ENCODE measurements at places on chromosomes 1 and 21.
A peak's percentile ranks its signal among the peaks of the same experiment; 100 is the strongest.

DNA sequence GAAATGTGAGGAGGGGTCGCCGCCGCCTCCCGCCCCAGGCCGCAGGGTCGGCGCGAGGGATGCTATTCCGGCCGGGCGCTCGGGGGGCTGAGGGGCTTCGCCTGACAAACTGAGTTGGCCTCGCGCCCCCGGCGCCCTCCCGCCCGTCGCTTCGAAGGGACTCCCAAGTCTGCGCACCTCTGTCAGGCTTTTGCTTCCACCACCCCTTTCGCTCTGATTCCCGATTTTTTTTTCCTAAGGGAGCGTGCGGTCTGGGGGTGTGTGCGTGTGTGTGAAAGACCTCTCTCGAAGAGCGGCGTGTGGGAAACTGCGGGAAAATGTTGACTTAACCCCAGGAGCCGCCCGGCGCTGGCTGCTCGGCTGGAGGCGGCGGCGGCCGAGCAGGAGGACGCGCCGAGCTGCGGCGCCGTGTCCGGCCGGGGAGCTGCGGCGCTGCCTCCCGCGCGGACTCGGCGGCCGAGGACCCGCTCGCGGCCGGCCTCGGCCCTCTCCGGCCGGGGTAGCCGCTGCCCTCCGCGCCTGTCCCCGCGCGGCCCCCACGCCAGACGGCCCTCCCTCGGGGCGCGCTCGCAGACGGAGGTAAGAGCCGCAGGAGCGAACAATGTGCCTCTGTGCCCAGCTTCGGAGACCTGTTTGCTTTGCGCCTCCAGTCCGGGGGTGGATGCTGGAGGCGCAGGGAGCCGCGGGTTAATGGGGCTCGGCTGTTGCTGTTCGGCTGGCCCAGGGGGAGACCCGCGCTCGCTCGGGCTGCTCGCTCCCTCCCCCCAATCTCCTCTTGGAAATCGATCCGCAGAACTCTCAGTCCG is 1.1 kb downstream of the ADGRL2 start:
- DNase-seq, result no peak

DNA sequence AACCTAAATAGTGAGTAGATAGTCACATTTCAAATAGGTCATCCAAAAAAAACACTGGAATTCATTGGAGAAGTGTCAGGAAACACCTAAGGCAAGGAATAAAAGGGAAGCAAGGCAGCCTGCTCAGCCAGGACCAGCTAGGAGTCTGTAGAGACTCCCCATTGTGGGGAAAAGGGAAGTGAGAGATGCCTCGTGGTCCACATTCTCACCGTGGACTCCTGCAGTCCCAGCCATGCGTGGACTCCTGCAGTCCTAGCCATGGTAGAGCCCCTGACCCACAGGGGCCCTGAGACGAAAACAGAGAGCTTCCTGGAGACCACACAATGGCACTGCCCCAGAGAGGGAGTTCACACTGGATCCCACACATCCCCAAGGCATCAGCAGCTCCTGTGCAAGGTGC is 97.5 kb downstream of the LRIG2 start:
- DNase-seq, result no peak

DNA sequence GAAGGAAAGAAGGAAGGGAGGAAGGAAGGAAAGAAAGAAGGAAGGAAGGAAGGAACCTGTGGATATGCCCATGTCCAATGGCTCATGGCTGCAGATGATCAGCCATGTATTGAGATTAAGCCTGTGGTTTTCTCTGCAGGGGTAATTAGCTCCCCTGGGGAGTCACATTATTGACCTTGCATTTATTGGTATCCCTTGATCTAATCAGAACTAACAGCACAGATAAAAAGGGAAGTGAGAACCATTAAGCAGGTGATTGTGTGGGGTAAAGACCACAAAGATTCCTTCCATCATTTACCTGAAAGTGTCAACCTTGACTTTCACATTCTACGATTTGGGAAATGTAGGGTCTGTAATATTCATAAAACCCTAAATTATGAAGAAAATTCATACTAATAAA is 390.7 kb downstream of the BRINP2 start:
- no peak for DNase-seq

DNA sequence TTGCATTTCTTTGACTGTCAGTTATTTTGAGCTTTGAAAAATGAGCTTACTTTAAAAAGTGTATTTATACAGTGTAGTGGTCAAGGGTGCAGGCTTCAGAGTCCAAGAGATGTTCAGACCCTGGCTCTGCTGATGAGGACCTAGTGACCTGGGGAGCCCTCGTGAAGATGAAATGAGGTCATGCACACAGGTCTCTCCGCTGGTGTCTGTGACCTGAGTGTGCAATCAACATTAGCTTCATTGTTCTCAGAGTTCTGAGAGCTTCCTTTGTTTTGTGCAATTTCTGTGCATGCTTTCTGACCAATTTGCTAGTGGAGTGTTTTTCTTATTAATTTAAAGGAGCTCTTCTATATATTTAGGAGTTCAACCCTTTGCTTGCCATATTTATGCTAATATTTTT is 71.3 kb downstream of the RIPK4 start:
- DNase-seq, result no peak

GRCh38 chr1:91650764-91651163 is 150.1 kb downstream of the CDC7 start:
- DNase-seq, result no peak

GRCh38 chr21:44024257-44024656 is 12.1 kb downstream of the TRAPPC10 start:
- no peak for DNase-seq

GRCh38 chr1:246297279-246298265 is 209.5 kb downstream of the SMYD3 start:
- DNase-seq, result no peak

DNA sequence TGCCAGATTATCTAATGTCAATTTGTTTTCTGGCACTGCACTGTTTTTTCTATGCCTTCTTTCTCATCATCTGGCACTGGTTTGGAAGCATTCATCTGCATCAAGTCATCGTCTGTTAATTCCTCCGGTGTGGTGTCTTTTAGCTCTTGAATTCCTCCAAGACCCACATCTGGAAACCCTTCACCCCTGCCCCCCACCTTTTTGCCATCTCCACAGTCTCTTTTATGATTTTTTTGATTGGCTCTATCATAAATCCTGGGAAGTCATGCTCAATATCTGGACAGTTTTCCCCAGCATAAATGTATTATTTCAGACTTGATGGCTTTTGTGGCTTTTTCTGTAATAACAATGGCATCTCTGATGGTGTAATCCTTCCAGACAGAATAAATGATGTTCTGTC is 10.4 kb upstream of the KCNK1 start:
- DNase-seq, result no peak

GRCh38 chr1:184222652-184223052 is 164.2 kb upstream of the C1orf21 start:
- peak; percentile 8 for DNase-seq

- DNase-seq, result no peak
Observed at GRCh38 chr1:156912861-156913808, 7.3 kb upstream of the LRRC71 start.

GRCh38 chr1:84145068-84145467 is 997 bp downstream of the PRKACB start:
- no peak for DNase-seq

- no peak for DNase-seq
Observed at GRCh38 chr1:231666220-231666936, 39.8 kb downstream of the DISC1 start.

DNA sequence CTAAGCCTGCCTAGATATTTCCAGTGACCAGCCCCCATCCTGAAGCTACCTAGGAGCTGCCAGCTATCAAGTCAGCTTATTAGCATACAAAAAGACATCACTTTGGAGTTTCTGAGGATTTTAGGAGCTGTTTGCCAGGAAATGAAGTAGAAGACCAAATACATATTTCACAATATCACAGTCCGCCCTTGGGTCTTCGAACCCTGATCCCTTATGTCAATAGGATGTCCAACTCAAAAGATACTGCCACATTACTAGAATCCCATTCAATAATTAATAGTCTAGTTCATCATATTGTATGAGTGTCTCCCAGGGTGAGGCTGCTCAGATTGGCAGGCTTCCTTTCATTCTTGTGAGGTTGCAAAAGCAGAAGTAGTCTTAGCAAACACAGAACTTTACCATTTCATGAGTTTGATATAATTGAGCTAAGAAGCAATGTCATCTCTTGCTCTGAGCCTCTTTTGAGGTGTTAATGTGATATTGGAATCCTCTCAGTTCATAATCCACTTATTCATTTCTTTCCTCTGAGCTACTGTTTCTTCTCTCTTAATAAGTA is 13.6 kb downstream of the IPO9 start:
- no peak for DNase-seq

GRCh38 chr21:31358158-31358557 is 14.1 kb upstream of the TIAM1 start:
- no peak for DNase-seq

- no peak for DNase-seq
Observed at GRCh38 chr1:1600861-1601563, 1.1 kb upstream of the FNDC10 start.

DNA sequence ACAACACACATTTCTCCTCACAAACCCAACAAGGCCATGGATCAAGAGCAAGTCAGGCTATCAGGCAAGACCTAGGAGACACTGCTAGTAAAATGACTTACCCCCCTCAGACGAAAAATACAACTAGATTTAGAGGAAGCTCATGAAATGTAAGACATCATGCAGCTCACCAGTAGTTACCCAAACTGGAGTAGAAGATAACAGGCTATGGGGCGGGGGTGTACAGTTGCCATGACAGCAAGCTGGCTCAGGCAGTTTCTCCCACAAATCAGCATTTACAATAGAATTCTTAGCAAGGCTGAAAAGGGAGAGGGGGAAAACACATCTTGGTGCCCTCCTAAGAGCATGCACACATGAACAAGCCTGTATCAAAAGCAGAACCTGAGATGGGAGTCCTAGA is 13.9 kb downstream of the TPM3 start:
- DNase-seq, result no peak

DNA sequence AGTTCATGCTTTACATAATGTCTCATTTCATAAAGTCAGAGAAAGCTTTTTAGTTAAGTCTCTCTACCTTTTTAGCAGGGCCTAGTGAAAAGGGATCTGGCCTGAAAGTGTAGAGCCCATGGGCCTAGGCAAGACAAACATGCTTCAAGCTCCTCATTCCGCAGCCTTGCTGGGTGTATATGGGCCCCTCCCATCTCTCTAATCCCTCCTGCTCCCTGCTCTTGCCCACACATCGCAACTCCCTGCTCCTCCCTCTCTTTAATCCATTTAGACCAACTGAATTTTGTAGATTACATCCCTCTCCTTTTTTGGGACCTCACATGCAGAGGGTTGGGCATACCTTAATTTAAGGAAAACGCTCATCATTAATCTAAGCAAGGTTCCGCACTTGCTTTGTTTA is 42.3 kb upstream of the CCDC190 start:
- DNase-seq, result no peak

- DNase-seq, result no peak
Observed at GRCh38 chr21:26489781-26490180, 83.3 kb downstream of the CYYR1 start.

DNA sequence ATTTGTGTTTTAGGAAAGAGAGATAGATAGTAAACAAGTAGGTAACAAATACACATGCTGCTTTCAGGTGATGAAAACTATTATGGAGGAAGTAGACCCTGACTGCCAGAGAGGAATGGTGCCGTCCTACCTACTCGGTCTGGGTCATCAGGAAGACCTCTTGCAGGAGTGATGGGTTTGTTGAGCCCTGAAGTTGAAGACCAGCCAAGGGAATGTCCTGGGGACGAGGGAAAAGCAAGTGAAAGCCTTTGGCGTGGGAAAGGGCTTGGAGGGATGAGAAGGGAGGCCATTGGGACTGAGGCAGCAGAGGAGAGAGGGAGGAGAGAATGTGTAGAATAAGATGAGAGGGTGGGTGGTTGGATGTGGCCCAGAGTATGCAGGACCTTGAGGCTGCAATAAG is 379.5 kb upstream of the USP24 start:
- DNase-seq, result no peak

DNA sequence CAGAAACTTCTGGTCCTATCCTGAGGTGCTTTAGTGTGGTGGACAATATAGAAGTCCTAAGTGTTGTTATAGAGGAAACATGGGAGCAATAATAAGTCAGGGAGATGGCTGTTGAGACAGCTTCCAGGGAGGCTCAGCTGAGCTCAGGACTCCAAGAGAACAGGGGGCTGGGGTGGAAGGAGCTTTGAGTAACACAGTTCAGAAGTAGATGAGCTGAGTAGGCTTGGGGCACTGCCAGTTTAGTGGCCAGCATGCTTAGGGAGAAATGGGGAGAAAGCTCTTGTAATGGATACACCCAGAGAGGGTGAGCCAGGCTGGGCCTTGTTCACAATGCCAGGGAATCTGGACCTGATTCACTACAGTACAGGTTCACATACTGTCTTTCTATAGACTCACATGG is 201.6 kb downstream of the DAB1 start:
- DNase-seq, result no peak

DNA sequence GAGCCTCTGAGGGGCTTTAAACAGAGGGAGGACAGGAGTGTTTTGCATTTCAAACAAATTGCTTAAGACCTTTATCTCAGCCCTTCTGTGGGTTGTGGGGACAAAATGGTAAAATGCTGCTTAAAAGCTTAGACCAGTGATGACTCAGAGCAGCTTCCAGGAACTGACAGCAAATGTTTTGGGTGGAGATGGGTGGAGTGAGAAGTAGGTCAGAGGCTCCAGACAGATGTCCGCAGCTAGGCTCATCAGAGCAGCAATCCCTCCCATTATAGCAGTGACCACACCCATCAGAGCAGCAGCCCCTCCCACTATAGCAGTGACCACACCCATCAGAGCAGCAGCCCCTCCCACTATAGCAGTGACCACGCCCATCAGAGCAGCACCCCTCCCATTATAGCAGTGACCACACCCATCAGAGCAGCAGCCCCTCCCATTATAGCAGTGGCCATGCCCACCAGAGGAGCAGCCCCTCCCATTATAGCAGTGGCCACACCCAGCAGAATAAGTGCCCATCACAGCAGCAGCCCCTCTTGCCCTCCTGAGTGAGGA is 532.2 kb downstream of the MATN1 start:
- DNase-seq, result no peak

- DNase-seq, result no peak
Observed at GRCh38 chr1:171852272-171852671, 11.0 kb downstream of the DNM3 start.

- DNase-seq, result no peak
Observed at GRCh38 chr1:197519741-197520334, 251.8 kb downstream of the CRB1 start.

DNA sequence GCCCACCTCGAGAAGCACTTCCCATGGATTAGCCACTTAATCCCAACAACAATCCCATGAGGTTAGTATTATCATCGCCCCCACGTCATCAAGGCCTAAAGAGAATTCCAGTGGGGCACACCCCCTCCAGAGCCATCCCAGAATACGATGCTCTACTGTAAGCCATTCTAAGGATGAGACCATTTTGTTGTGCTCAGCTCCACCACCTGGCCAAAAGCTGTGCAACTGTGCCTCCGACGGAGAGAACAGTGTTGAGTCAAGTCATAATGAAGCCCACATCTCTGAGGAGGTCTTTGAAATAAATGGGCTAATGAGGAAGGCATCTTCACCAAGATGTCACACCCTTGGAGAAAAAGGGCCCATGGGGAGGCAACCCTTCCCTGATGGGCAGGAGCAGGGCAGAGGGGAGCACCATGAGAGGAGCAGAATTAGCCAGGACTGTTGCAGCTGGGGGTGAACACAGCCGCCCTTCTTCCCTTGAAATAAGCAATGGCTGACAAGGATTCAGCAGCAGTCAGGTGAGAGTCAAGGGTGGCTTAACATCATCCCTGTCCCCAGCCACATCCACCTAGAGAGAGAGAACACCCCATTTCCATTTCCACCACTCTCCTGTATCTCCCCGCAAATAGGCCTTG is 14.6 kb downstream of the SYF2 start:
- no peak for DNase-seq

All from stimulated activated CD4-positive, alpha-beta T cell treated with anti-CD3 and anti-CD28 coated beads, Interleukin-2, amount 100 ng/mL, for 4 hours (primary cell).